Osteocyte (in vitro differentiated cells): ENCODE measurements at places on chromosomes 2 and 18. TPM values are rescaled to one million over a fixed set of nuclear protein-coding genes. Genes with fewer than 3 reads are reported as not detected.

Gene KRTCAP3
- 2.3 and 3.2 TPM in 2 replicates for total RNA-seq

Gene GKN1
- total RNA-seq = not detected in 2 replicates

Gene SEH1L
- 47.5 and 48.0 TPM in 2 replicates for total RNA-seq

Gene CHRNG
- not detected in 2 replicates for total RNA-seq

Gene ACMSD
- total RNA-seq = not detected in 2 replicates

Gene FAM228B
- 19.5 and 22.5 TPM in 2 replicates for total RNA-seq

Gene FEV
- total RNA-seq = not detected in 2 replicates

Gene GCA
- 3.9 and 4.0 TPM in 2 replicates for total RNA-seq

Gene UGT1A6
- total RNA-seq = not detected in 2 replicates

Gene NEMP2
- total RNA-seq = 11.7 and 11.9 TPM in 2 replicates

Gene PPP3R1
- 68.4 and 69.3 TPM in 2 replicates for total RNA-seq
